T-helper 1 cell (primary cell): ENCODE measurements at places on chromosomes 2 and 18.

GRCh38 chr18:55064760-55065159 is 105.5 kb upstream of the CCDC68 start:
- DNase-seq = no peak

- no peak for DNase-seq
Observed at GRCh38 chr2:192696857-192697256, 502.1 kb upstream of the TMEFF2 start.

- DNase-seq = no peak
Observed at GRCh38 chr2:103361712-103362111, 599.9 kb downstream of the TMEM182 start.

DNA sequence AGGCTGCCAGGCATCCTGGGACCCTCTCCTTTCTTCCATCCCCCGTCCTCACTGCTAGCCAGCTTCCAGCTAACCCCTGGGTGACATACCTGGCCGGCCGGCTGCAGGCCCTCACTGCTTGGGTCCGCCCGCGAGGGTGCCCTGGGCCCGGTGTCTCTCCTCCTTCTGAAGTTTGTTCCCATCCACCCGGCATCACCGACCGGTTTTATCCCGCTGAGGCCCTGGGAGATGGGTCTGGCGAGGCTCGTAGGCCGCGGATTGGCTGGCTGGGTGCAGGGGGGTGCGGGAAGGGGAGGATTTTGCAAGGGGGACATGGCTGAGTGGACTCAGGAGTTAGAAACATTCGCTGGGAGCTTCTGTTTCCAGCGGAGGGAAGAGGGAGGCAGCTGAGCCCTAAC is at the start of gene PAX8:
Gene PAX8, minus strand, starts transcription at position 180 of the 398 bp plus-strand sequence. CDS start 527 bp downstream, outside the sequence.
- no peak for DNase-seq

DNA sequence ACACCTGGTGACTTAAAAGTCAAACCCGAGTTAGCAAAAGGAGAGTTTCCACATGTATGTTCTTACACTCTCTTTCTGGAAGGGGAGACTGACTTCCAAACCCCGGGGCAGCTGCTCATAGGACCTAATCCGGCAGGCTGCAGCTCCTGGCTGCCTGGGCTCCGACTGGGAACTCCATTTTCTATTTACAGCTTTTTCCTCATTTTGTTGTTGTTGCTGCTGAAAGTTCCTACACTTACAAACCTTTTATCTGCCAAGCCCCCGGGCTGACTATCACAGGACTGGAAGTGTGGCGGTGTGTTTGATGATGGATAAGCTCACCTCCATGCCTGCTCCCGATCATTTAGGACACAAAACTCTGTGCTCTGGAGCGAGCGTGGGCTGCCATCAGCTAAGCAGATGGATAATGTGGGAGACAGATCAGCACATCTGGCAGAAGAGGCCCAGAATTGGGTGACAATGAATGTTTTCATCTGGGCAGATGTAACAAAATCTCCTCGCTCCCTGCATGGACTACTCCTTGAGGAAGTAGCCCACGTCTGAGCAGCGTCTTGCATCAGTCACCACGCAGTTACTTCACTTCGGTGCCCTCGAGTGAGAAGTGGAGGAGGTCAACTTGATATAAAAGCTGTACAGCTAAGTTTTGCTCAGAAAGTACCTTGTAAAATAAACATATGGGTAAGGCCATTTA is 114.4 kb upstream of the COPS8 start:
- no peak for DNase-seq
